ENCODE measurements at places on chromosomes 13 and 19. TPM values are rescaled to one million over a fixed set of nuclear protein-coding genes. Genes with fewer than 3 reads are reported as not detected.

- DNase-seq = peak; percentile 63
- peaks cover 21% of the 10 kb centered on the region for H3K4me1 ChIP-seq
- peak overlapping the region; percentile 83 for H3K4me3 ChIP-seq
- peaks cover 32% of the 10 kb centered on the region for H3K36me3 ChIP-seq
- peaks cover 17% of the 10 kb centered on the region for H3K27me3 ChIP-seq
These were observed 461 bp upstream of the HSPB6 start for GRCh38 chr19:35757231-35757748.

- no peak overlapping the region for H3K4me3 ChIP-seq
- peaks cover 14% of the 10 kb centered on the region for H3K36me3 ChIP-seq
- DNase-seq = no peak
- no peak overlapping the region for H3K27ac ChIP-seq
These were observed 4.4 kb upstream of the CHAMP1 start for GRCh38 chr13:114309806-114310410.

DNA sequence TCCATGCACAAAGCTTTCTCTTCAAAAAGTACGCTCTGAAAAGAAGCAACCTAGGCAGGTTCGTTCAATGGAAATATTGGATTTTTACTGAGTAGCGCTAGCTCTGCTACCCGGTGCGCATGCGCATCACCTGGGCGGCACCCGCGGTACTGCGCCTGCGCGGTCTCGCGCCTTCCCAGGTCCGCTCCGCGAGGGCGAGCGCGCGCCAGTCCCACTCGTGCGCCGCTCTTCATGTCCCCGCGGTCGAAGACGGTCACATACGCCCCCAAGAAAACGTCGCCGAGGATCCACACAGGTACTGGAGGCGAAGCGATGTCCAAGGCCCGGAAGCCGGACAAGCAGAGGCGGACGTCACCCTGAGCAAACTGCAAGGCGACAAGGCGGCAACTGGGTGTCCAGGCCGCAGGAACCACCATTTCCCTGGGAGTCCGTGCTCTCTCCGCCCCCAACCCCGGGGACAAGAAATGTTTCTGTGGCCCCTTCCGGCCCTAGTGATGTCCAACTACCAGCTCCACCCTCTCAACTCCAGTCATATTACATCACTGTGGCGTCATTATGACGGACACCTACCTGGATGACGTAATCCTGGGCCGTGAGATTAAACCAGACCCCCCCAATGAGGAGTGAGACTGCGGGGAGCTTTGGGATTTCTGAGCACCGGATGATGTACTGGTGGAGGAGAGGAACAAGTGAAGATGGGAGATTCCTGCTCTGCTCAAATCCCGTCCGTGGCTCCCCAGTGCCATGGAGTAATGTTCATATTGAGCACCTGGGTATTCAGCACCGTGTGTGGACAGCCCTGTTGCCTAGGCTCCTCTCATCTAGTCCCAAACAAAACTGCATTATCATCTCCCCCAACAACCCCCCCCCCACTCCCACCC lies 4.8 kb upstream of the KCNC3 start:
- peak; percentile 85 for DNase-seq
- peaks cover 65% of the 10 kb centered on the region for H3K27me3 ChIP-seq
- peak overlapping the region; percentile 78 for H3K4me3 ChIP-seq
- H3K27ac ChIP-seq = peak overlapping the region; percentile 82

GRCh38 chr13:51777921-51778320 lies 26.0 kb downstream of the DHRS12 start:
- DNase-seq = no peak
- no peaks in the 10 kb centered on the region for H3K27me3 ChIP-seq
- peaks cover 5% of the 10 kb centered on the region for H3K36me3 ChIP-seq
- no peak overlapping the region for H3K4me3 ChIP-seq

GRCh38 chr19:1956868-1957492 lies 16.0 kb downstream of the CSNK1G2 start:
- H3K4me1 ChIP-seq = peaks cover 4% of the 10 kb centered on the region
- H3K27me3 ChIP-seq = no peaks in the 10 kb centered on the region
- H3K36me3 ChIP-seq = no peaks in the 10 kb centered on the region
- H3K27ac ChIP-seq = no peak overlapping the region
- DNase-seq = no peak
- H3K4me3 ChIP-seq = no peak overlapping the region

DNA sequence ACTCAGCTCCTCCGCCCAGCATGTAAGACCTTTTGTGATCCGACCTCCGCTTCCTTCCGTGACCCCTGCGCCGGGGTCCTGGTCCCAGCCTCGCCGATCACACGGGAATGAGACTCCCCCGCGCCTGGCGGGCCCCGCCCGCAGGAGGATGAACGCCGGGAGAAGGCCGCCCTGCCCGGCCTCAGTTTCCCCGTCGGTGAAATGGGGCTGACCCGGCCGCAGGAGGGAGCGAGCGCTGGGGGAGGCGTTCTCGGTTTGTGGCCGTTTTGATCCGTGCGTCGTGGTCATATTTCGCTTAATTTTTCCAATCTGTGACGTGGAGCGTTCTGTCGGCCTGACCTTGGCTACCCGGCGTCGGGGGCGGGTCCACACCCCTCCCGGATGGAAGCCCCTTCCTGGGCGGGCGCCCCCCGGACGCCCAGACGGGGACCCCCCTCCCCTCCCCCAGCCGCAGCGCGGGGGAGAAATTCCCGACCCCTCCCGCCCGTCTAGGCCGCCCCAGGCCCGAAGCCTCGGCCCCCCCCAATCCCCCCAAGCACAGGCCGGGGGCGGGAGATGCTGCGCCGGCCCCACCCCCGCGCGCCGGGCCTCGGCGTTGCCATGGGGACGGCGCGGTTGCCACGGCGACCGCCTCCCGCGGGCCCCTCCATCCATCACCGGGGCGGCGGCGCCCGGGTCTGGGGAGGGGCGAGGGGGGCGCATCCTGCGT lies 11.1 kb downstream of the PALM start:
- H3K4me1 ChIP-seq = no peaks in the 10 kb centered on the region
- H3K4me3 ChIP-seq = no peak overlapping the region
- peaks cover 3% of the 10 kb centered on the region for H3K36me3 ChIP-seq
- H3K27me3 ChIP-seq = peaks cover 44% of the 10 kb centered on the region

GRCh38 chr13:111629926-111630325 lies 309.5 kb downstream of the TEX29 start:
- H3K4me1 ChIP-seq = no peaks in the 10 kb centered on the region
- H3K4me3 ChIP-seq = no peak overlapping the region
- H3K36me3 ChIP-seq = no peaks in the 10 kb centered on the region
- no peak for DNase-seq

DNA sequence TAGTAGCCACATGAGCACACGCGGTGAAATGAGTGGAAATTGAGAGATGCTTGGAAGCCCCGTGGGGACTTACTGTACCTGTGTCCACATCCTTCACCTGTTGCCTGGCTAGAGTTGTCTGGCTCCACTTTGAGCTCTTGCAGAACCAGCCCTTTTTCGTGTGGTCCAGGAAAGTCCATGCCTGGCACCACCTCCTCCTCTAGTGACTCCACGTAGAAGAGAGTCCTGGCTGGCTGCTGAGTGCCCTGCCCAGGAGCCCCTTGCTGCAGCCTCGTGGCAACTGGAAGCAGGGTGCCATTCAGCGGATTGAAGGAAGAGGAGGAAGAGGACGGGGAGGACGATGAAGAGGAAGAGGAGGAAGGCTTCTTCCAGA lies 515 bp upstream of the ATXN8OS start:
- DNase-seq = no peak
- no peak overlapping the region for H3K4me3 ChIP-seq
- H3K27me3 ChIP-seq = peaks cover 3% of the 10 kb centered on the region
- no peak overlapping the region for H3K27ac ChIP-seq
- H3K36me3 ChIP-seq = no peaks in the 10 kb centered on the region

DNA sequence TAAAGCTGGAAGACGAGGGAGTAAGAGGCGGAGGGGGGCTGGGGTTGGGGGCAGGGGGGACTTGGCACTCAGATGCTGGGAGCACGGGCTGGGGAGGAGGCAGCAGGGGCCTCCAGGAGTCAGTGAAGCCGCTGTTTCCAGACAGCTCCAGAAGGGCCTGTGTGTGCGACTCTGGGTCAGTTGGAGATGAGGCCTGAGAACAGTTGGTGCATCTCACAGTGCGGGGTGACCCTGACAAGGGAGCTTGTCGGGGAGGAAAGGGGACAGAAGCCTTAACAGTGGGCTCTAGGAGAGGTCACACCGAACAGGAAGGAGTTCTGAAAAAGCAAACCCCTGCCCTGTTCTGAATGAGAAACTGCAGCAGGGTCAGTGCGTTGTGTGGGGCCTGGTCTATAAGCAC lies 11.2 kb downstream of the NAXD start:
- H3K27ac ChIP-seq = no peak overlapping the region
- no peak overlapping the region for H3K4me3 ChIP-seq
- no peaks in the 10 kb centered on the region for H3K36me3 ChIP-seq
- peaks cover 36% of the 10 kb centered on the region for H3K4me1 ChIP-seq
- no peak for DNase-seq

GRCh38 chr19:49858088-49858985 lies 7.4 kb downstream of the PTOV1 start:
- peaks cover 10% of the 10 kb centered on the region for H3K36me3 ChIP-seq
- DNase-seq = no peak
- peaks cover 4% of the 10 kb centered on the region for H3K4me1 ChIP-seq
- H3K4me3 ChIP-seq = peak overlapping the region; percentile 25
- no peaks in the 10 kb centered on the region for H3K27me3 ChIP-seq

- peaks cover 2% of the 10 kb centered on the region for H3K36me3 ChIP-seq
- H3K27ac ChIP-seq = no peak overlapping the region
- peaks cover 16% of the 10 kb centered on the region for H3K4me1 ChIP-seq
- no peak overlapping the region for H3K4me3 ChIP-seq
- no peak for DNase-seq
These were observed 163.5 kb downstream of the PAN3 start for GRCh38 chr13:28301839-28302238.

DNA sequence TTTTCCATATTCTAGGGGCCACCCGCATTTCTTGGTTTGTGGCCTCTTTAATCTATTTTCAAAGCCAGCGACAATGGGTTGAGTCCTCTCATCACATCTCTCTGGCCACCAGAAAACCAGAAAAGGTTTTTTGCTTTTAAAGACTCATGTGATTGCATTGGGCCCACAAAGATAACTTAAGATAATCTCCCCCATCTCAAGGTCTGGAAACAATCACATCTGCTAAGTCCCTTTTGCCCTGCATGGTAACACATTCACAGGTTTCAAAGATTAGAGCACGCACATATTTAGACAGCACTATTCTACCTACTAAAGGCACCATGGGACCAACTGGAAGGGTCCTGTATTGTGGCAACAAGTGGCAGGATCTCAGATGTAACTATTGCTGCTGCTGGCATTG lies 147.0 kb upstream of the MIR17HG start:
- H3K36me3 ChIP-seq = no peaks in the 10 kb centered on the region
- no peak for DNase-seq
- H3K27ac ChIP-seq = no peak overlapping the region
- H3K4me1 ChIP-seq = no peaks in the 10 kb centered on the region

Gene ZNF177
- 0.74 TPM for total RNA-seq

Gene ZNF723
- 0.14 TPM for total RNA-seq

Gene PEG3
- total RNA-seq = 0.14 TPM

Gene PSG6
- total RNA-seq = not detected

Gene PRX
- 0.64 TPM for total RNA-seq

Gene AP2S1
- 112 TPM for total RNA-seq

Gene RTBDN
- total RNA-seq = not detected
